ENCODE measurements at places on chromosomes 13 and 19.

GRCh38 chr19:45484273-45484945 is 12.4 kb downstream of the RTN2 start:
- peak; percentile 65 for DNase-seq

GRCh38 chr19:40055832-40056504 is at the start of gene ZNF780B:
Gene ZNF780B, minus strand, starts transcription at chr19:40056231. Its CDS starts 5,899 bp downstream, at chr19:40050332.
- peak; percentile 73 for DNase-seq

DNA sequence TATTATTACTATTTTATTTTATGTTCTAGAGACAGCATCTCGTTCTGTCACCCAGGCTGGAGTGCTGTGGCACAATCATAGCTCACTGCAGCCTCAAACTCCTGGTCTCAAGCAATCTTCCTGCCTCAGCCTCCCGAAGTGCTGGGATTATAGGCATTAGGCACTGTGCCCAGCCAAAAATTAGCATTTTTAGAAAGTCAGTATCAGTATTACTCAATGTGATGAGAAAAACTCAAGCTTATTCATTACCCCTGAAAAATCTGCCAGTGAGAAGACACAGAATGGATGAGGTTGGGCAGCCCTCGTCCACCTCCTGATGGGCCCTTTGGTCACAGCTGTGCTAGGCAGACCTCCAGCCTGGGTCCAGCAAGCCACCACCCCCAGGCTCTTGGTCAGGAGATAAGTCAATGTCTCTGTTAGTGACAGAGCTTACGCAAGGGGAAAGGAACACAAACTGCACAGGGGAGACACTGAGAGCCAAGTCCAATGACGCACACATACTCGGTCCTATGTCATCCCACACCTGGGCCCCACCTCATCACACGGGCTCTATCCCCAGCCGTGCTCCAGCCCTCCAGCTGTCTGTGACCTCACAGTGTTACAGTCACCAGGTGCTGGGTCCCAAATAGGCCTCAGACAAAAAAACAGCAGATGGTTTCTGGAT is 19.8 kb downstream of the PEPD start:
- no peak for DNase-seq

DNA sequence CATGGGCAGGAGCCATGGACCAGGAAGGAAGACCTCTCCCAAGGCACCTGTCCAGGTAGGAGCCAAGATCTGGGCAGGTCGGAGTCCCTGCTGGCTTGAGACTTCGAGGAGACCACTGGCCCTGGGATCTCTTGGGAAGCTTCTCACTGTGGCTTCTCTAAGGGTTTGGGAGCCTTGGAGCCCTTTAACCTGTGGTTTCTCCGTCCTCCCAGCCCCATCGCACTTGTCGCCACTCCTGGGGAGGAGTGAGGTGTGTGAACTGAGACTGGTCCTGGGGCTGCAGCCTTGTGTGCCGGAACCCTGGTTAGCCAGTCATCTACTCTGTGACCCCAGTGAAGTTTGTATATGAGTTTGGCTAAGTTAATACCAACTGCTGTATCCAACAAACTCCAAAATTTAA is 8.2 kb downstream of the ZNF805 start:
- no peak for DNase-seq

DNA sequence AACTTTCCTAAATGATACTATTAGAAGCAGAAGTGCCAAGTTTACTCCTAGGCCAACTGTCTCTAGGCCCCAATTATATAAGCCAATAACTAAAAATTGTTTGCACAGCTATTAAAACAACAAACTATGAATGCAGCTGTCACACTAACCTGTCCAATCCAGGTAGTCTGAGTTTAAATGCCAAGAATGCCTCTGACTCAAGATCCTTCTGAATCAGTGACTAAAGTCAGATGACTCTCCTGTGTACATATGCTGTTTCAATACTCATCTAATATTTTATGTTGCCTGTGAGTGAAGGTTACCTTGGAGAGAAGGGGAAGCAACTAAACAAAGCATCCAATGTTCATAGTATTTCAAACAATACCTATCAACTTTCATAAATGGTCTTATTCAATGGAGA is 257.0 kb downstream of the ENOX1 start:
- DNase-seq = no peak

Measured in GM23248 (cell line).